Type B pancreatic cell (in vitro differentiated cells): ENCODE measurements at places on chromosomes 6 and 20. TPM values are rescaled to one million over a fixed set of nuclear protein-coding genes. Genes with fewer than 3 reads are reported as not detected.

DNA sequence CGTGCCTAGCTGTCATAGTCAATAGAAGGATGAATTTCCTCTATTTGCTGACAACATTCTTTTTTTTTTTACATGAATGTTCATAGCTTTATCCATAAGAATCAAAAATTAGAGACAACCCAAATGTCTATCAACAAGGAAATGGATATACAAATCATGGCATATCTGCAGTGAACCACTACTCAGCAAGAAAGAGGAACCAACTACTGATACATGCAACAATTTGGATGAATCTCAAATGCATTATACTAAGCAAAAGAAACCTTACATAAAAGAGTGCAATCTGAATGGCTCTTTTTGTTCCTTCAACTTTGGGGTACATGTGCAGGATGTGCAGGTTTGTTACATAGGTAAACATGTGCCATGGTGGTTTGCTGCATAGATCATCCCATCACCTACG is 17.7 kb upstream of the MCM9 start:
- H3K4me3 ChIP-seq, result no peak overlapping the region
- no peaks in the 10 kb centered on the region for H3K36me3 ChIP-seq
- no peak overlapping the region for H3K27ac ChIP-seq
- H3K27me3 ChIP-seq, result no peaks in the 10 kb centered on the region

GRCh38 chr6:119446115-119446554 is 96.6 kb upstream of the MAN1A1 start:
- H3K4me1 ChIP-seq, result peaks cover 13% of the 10 kb centered on the region
- H3K4me3 ChIP-seq, result no peak overlapping the region
- no peaks in the 10 kb centered on the region for H3K36me3 ChIP-seq
- H3K27me3 ChIP-seq, result no peaks in the 10 kb centered on the region
- DNase-seq, result no peak
- peak overlapping the region; percentile 26 for H3K27ac ChIP-seq

DNA sequence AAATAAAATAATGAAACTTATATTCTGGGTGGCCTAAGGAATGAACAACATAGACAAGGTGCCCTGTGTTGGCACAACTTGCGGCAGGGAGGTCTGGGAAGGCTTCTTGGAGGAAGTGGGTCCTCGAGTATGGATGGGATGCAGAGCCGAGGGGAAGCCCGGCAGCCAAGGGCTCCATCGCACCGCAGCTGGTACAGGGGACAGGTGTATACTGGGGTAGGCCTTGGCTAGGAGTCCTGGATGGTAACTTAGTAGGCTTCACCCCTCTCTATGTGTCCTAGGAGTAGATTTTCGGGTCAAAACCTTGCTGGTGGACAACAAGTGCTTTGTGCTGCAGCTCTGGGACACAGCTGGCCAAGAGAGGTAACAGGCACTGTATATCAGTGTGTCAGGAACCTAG is 28.0 kb downstream of the RAB44 start:
- no peak for DNase-seq
- no peaks in the 10 kb centered on the region for H3K36me3 ChIP-seq
- H3K4me1 ChIP-seq, result peaks cover 37% of the 10 kb centered on the region
- H3K4me3 ChIP-seq, result no peak overlapping the region

GRCh38 chr6:99297006-99297405 is 52.5 kb downstream of the FAXC start:
- H3K27ac ChIP-seq, result no peak overlapping the region
- H3K4me3 ChIP-seq, result no peak overlapping the region
- no peaks in the 10 kb centered on the region for H3K27me3 ChIP-seq
- H3K36me3 ChIP-seq, result no peaks in the 10 kb centered on the region

The PRKN gene
- total RNA-seq, result 1.3 and 6.2 TPM in 2 replicates

DNA sequence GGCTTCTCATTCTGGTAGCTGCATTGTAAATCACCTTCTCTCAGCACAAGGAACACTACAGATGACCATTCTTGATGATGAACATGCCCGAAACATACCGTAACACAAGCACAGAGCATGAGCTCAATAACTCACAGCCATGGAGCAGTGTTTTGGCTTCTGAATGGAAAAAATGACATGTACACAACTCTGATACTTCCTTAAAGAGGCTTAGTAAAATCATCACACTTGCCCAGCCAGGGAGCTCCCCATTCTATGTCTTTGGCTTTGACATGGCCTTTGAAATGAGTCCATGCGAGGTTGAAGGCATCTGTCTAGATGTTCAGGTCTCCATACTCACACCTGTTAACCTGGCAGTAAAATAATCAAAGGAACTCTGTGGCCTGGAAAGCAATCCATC is 87.6 kb downstream of the MYB start:
- H3K27me3 ChIP-seq, result no peaks in the 10 kb centered on the region
- H3K36me3 ChIP-seq, result no peaks in the 10 kb centered on the region
- no peak overlapping the region for H3K27ac ChIP-seq
- DNase-seq, result no peak

DNA sequence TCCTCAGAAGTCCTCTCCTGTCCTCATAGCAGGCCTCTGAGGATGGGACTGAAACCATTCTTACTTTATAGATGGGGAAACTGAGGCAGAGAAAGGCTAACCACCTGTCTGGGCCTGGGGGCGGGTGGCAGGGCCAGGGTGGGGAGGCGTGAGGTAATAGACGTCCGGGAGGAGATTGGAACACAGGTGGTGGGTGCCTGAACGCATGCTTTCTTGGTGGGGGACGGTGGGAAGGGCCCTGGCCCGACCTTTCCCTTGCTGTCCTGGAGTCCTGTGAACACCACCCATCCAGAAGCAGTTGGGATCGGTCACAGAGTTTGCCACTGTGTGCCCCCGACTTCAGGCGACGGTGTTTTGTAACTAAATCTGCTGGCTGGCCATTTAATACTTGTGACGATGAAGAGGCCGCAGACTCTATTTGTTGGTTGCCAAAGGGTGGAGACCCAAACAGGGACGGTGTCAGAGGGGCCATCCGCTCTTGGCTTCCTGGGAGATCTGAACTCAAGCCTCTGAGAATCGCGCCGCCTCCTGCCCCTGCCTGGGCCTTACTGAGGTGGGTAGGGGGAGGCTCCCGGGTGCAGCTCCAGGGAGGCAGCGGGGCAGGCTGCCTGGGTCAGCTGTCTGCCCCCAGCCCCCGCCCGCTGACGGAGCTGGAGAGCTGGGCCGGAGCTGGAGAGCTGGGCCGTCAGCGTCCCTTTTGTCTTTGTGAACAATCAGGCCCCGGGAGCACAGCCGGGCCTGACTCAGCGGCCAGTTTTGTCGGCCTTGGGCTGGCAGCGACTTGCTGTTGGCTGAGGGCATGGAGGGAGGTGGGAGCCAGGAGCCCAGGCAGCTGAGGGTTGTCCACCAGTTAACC is 4.1 kb downstream of the RBM38 start:
- no peak overlapping the region for H3K4me3 ChIP-seq
- H3K4me1 ChIP-seq, result peaks cover 41% of the 10 kb centered on the region
- H3K27me3 ChIP-seq, result no peaks in the 10 kb centered on the region
- H3K27ac ChIP-seq, result no peak overlapping the region
- peaks cover 12% of the 10 kb centered on the region for H3K36me3 ChIP-seq

- no peak for DNase-seq
- H3K4me3 ChIP-seq, result no peak overlapping the region
- H3K27ac ChIP-seq, result no peak overlapping the region
- H3K27me3 ChIP-seq, result no peaks in the 10 kb centered on the region
Measured at GRCh38 chr6:113818578-113818977, 38.6 kb upstream of the MARCKS start.

- peaks cover 6% of the 10 kb centered on the region for H3K4me1 ChIP-seq
- H3K27me3 ChIP-seq, result no peaks in the 10 kb centered on the region
- H3K27ac ChIP-seq, result no peak overlapping the region
- H3K4me3 ChIP-seq, result no peak overlapping the region
Measured at GRCh38 chr6:162960679-162961457, 233.1 kb downstream of the PACRG start.

- no peak overlapping the region for H3K4me3 ChIP-seq
- H3K36me3 ChIP-seq, result no peaks in the 10 kb centered on the region
- H3K27ac ChIP-seq, result no peak overlapping the region
Measured at GRCh38 chr6:136486357-136486756, 63.9 kb downstream of the MAP7 start.

- no peaks in the 10 kb centered on the region for H3K27me3 ChIP-seq
- peaks cover 12% of the 10 kb centered on the region for H3K4me1 ChIP-seq
- H3K36me3 ChIP-seq, result peaks cover 10% of the 10 kb centered on the region
- DNase-seq, result no peak
- H3K4me3 ChIP-seq, result no peak overlapping the region
Measured at GRCh38 chr6:138520463-138520862, 21.2 kb upstream of the NHSL1 start.

The EYA2 gene
- total RNA-seq, result 8.1 and 8.4 TPM in 2 replicates

The ZSCAN31 gene
- total RNA-seq, result 6.2 TPM in 2 replicates

The PACRG gene
- total RNA-seq, result 1.6 and 5.6 TPM in 2 replicates

The CCDC170 gene
- total RNA-seq, result 0.24 and 1.9 TPM in 2 replicates

- H3K36me3 ChIP-seq, result no peaks in the 10 kb centered on the region
Measured at GRCh38 chr20:23061734-23062561, 12.5 kb upstream of the THBD start.

- no peak overlapping the region for H3K27ac ChIP-seq
- peaks cover 10% of the 10 kb centered on the region for H3K27me3 ChIP-seq
- DNase-seq, result no peak
- H3K36me3 ChIP-seq, result no peaks in the 10 kb centered on the region
- H3K4me1 ChIP-seq, result peaks cover 33% of the 10 kb centered on the region
Measured at GRCh38 chr6:163946437-163946836, 531.9 kb downstream of the QKI start.

GRCh38 chr6:157060440-157060952 is 262.8 kb downstream of the TMEM242 start:
- DNase-seq, result no peak
- no peak overlapping the region for H3K27ac ChIP-seq
- peaks cover 32% of the 10 kb centered on the region for H3K4me1 ChIP-seq
- no peaks in the 10 kb centered on the region for H3K27me3 ChIP-seq
- peaks cover 9% of the 10 kb centered on the region for H3K36me3 ChIP-seq

DNA sequence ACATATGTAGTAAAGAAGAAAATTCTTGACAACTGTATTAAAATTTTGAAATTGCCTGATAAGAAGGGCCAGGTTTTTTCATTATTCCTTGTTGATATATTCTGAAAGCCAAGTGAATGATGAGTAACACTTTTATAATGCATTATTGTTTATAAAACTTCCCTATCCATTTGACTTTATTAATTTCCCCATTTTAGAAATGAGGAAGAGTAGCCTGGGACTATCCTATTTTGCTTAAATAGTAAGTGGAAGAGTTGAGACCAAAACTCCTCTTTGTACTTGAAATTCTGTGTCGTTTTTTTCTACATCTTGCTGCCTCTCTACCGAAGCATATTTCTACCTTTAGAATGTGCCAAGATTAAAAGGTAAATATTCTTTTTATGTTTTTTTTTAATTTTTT is 39.7 kb downstream of the TRMT11 start:
- no peak overlapping the region for H3K4me3 ChIP-seq
- H3K27ac ChIP-seq, result no peak overlapping the region
- DNase-seq, result no peak

DNA sequence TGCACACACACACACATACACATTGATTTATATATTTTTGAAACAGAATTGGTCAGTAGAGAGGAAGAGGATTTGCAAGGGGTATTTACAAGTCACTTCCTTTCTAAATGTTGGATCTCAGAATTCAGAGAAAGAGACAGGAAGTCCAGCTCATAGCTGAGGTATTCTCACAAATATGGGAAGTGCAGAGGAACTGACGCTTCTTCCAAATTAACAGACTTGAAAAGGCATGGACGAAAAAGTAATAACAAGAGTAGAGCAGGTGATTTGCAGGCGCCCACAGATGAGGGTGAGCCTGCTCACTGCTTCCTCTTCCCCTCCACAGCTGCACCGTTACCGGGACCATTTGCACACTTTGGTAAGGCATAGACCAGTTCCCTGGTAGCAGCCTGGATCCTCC is 246.4 kb downstream of the PHACTR1 start:
- DNase-seq, result no peak
- peaks cover 34% of the 10 kb centered on the region for H3K27me3 ChIP-seq
- peaks cover 6% of the 10 kb centered on the region for H3K4me1 ChIP-seq

The RBM24 gene
- total RNA-seq, result 0.88 and 4.2 TPM in 2 replicates

- H3K4me3 ChIP-seq, result peak overlapping the region; percentile 76
- no peak for DNase-seq
- H3K4me1 ChIP-seq, result peaks cover 68% of the 10 kb centered on the region
- no peaks in the 10 kb centered on the region for H3K27me3 ChIP-seq
Measured at GRCh38 chr6:142846883-142847287, 98.1 kb downstream of the HIVEP2 start.

The FAM83B gene
- total RNA-seq, result 11.3 and 33.9 TPM in 2 replicates

DNA sequence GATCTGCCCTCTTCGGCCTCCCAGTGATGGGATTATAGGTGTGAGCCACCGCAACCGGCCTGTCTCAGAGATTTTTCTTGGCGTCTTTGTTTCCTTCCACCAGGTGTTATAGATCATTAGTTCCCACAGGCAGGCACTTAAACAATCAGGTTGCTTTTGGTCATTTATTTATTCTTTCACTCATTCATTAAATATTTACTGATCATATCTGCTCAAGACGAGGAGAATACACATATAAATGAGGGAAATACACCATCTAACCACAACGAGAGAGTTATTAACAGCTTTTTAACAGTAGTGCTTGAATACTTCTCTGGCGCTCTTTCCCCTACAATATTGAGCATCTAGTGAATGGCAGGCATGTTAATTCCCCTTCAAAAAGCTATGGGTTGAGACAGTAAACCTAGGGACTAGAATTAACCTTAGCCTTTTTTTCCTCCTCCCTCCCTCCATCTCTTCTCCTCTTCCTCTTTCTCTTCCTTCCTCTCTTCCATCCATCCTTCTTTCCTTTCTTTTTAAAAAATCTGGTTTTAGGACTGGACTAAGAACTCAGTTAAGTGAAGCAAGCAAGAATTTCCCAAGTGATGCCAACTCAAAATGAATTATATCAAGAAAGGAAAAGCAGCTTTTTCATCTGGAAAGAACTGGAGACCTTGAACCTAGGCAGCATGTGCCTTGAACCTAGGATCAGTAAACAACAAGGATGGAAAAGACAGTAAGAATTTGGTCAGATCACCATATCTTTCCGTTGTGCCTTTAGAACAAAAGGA is 41.1 kb upstream of the RFPL4B start:
- no peak overlapping the region for H3K4me3 ChIP-seq
- peaks cover 6% of the 10 kb centered on the region for H3K27me3 ChIP-seq
- no peaks in the 10 kb centered on the region for H3K36me3 ChIP-seq
- H3K4me1 ChIP-seq, result peaks cover 36% of the 10 kb centered on the region
- no peak overlapping the region for H3K27ac ChIP-seq
- no peak for DNase-seq

The OPN5 gene
- total RNA-seq, result 4.6 TPM in 1 of 2 replicates, not detected in the other

DNA sequence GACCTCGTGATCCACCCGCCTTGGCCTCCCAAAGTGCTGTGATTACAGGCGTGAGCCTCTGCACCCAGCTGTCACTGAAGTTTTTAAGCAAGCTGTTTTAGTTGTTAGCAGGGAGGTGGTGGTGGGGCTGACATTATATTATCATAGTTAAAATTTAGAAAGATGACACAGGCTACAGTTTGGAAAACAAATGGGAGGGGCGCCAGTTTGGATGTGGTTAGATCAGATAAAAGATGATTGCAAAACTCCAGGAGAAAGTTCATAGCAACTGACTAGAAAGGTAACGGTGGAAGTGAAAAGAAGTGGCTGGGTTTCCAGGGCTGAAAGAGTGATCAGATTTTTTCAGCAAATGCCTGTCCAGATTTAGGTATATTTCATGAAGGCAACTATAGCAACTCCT is 311.9 kb upstream of the CITED2 start:
- H3K27me3 ChIP-seq, result no peaks in the 10 kb centered on the region
- no peak overlapping the region for H3K4me3 ChIP-seq
- H3K4me1 ChIP-seq, result peaks cover 9% of the 10 kb centered on the region

GRCh38 chr6:114793428-114793827 is 450.6 kb upstream of the HS3ST5 start:
- no peaks in the 10 kb centered on the region for H3K27me3 ChIP-seq
- no peak for DNase-seq
- no peak overlapping the region for H3K27ac ChIP-seq
- no peaks in the 10 kb centered on the region for H3K4me1 ChIP-seq
- no peak overlapping the region for H3K4me3 ChIP-seq
- H3K36me3 ChIP-seq, result no peaks in the 10 kb centered on the region

The RNF182 gene
- 2.8 and 12.3 TPM in 2 replicates for total RNA-seq
